ENCODE measurements at places on chromosomes 7 and 10.

DNA sequence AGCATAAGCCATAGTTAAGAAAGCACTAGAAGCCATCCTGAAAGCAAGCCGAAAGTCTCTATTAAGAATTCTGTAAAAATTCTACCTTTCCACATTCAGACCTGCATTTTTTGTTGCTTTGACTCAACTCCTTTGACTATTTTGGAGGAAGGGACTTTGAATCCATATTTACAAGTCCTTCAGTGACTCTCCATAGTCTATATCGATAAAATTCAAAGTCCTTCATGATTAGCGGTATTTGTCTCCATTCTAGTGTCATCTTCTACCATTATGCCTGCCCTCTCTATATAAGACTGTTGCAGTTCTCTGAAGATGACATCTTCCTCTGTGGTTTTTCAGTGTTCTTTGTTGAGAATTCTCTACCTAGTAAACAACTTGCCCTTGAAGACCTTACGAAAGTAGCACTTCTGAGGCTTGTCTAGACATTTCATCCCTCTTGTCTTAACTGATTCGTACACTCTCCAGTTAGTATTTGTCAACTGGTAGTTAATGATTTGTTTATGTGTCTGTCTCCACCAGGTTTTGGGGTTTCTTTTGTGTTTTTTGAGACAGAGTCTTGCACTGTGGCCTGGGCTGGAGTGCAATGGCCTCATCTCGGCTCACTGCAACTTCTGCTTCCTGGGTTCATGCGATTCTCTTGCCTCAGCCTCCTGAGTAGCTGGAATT is 1.7 kb downstream of the CCSER2 start:
- DNase-seq: peak; percentile 79

DNA sequence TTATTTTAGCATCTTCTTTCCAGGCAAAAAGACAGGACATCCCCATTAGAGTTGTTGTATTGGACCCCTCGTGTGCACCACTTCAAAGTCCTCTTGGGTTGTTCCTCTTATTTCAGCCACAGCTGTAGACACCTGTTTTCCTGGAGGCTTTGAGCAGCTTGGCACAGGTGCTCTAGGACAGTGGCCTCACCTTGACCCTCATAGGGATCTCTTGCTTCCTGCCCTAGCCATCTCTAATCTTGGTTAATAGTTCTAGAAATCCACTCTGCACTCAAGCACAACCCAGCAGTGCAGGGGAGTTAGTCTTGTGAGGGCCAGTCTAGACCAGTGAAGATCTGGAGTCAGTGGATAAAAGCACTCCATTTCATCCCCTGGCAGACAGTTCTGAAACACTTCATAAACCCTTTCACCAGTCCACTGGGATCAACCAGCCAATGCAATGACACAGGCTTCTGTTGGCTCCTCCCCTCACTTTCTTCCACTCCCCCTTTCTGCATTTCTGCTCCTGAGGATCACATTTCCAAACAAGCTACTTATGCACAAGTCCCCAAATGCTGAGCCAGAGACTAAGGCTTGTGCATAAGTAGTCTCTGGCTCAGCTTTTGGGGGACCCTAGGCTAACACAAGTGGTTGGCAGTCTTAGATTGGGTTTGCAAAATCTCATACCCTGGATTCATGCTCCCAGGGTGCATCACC is 131.5 kb upstream of the LAMB4 start:
- no peak for DNase-seq

- DNase-seq: no peak
These were observed 121.9 kb downstream of the STRA8 start for GRCh38 chr7:135355377-135356048.

DNA sequence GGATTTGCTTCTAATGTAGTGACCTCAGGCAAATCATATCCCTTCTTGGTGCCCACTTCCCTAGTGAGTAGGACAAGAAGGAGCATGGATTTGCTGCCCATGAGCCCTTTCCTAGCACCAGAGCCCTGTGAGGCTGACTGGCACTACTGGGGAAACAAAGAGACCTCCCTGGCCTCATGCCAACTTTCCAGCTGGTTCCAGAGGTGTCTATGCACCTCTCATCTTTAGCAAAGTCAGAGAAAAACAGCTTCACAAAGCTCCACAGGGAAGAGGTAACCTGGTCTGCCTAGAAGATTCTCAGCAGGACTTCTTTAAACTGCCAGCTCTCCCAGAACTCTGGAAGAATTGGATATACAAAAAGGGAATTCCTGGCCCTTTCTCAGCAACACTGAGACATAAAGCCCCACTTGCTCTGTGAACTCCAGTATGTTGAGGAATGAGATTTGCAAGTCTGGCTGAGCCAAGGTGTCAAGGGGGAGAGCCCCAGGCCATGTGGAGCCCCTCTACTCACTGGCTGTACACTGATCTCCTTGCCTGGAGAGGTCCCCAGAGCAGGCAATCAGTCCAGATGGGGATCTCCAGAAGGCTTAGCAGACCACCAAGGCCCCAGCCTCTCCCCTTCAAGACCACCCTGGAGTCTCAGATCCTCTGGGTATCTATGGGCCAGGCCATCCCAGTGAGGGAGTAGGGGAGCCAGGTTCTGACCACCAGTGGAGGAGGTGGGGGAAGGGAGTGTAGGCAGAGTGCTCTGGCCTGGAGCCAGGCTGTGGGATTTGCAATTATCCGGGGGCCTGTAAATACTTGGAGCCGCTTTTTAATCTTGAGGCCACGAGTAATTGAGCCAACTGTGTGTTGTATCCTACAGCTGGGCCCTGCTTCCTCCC is 24.4 kb upstream of the RBM20 start:
- no peak for DNase-seq

DNA sequence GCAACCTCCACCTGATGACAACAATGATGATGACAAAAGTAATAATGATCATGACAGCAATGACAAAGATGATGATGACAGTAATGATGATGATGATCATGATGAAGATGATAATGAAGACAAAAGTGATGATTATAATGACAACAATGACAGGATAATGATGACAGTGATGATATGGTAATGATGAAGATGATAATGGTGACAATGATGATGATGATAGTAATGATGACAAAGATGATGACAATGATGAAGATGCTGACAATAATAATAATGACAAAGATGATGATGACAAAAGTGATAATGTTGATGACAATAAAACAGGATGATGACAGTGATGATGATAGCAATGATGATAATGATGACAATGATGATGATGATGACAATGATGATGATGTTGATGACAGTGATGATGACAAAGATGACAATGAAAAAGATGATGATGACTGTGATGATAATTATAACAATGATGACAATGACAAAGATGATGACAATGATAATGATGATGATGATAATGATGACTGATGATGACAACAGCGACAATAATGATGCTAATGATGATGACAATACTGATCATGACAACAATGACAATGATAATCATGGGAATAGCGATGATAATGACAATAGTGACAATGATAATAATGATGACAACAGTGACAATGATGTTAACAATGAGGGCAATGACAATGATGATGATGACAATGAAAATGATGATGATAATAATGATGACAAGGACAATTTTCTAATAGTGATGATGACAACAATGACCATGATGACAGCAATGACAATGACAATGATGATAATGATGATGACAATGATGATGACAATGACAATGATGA is 1106.5 kb upstream of the AUTS2 start:
- DNase-seq: no peak

DNA sequence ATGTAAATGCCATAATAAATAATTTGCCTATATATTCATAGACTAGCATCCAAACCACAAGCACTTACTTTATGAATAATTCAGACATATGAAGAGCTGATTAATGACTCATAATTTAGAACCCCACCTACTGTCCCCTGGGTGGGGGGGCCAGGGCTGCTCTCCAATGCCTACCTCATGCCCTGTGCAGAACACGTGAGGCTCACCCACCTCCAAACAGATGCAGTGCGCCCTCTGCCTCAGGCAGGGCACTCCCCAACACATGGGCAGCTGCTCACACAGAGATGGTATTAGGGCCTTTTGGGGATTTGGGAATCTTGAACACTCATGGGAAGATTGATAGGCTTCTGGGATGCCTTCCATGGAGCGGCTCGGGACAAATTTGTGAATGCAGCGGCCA is 75.1 kb upstream of the INSIG1 start:
- DNase-seq: no peak
